Immature natural killer cell (primary cell): ENCODE measurements at places on chromosomes 5 and 9. TPM values are rescaled to one million over a fixed set of nuclear protein-coding genes. Genes with fewer than 3 reads are reported as not detected.

- H3K27me3 ChIP-seq = peaks cover 3% of the 10 kb centered on the region
- no peaks in the 10 kb centered on the region for H3K4me1 ChIP-seq
- H3K4me3 ChIP-seq = no peak overlapping the region
- DNase-seq = no peak
- no peak overlapping the region for H3K27ac ChIP-seq
- H3K36me3 ChIP-seq = peaks cover 4% of the 10 kb centered on the region
Measured at GRCh38 chr9:93677641-93678136, 101.3 kb downstream of the PHF2 start.

DNA sequence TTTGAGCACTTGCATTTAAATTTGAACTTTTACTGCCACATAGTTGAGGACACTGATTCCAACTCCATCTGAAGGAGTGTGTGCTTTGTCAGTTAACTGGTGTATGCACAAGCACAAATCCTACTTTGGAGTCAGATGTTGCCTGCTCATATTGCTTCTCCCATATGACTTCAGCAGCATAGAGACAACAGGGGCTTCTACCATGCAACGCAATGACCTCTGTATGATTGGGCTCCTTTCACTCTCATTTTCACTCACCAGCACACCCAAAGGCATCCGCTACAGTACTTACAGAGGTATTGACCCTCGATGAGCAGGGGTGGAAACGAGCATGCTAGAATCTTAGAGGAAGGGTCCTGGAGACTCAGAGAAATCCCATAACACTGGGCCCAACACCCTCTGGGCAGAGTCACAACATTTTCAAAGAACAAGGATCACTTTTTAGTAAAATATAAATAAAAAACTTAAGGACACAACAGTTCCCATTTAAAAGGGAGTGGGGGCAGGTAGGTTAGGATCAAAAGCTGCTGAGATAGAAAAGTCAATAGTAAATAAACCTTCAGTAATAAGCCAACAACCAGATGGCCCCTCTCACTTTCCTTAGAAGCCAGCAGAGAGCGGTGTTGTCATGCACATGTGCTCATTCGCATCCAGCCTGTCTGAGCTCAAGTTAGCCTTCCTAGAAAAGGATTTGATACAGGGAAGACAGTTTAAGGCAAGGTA, 203.8 kb downstream of the SNCAIP start:
- H3K4me1 ChIP-seq = no peaks in the 10 kb centered on the region
- no peak overlapping the region for H3K4me3 ChIP-seq
- no peaks in the 10 kb centered on the region for H3K36me3 ChIP-seq
- no peak for DNase-seq
- H3K27me3 ChIP-seq = no peaks in the 10 kb centered on the region

GRCh38 chr5:171444582-171444981, 25.1 kb downstream of the FGF18 start:
- no peak overlapping the region for H3K27ac ChIP-seq
- H3K4me1 ChIP-seq = no peaks in the 10 kb centered on the region
- no peak for DNase-seq

DNA sequence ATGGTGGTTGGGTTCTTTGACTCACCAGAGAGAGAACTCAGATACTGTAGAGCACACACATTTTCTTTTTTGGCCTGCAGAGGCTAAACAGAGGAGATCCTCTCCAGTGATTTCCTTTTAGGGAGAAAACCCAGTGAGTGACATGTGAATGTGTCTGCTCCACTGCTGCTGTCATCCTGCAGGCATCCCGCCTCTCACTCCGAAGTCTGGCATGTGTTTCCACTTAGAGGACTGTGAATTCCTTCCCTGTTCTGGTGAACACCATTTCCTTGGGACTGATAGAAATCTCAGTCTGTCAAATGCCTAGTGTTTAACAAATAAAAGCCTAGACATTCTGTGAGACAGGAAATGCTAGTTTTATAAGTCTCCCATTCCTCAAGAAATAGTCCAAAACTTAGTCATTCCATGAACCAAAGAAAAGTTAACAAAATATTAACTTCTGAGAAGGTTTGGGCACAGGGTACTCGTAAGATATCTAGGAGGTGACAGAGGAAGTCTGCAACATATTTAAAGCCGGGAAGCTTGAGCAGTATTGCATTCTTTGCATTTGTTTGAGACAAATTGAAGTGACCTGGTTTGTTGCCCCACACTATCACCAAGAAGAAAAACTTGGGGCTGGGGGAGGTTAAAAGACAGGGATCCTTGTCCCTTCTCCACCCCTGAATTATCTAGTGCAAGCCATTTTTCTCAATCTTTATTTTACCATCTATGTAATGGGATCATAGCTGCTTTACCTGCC, 74.9 kb upstream of the NIPAL4 start:
- DNase-seq = no peak
- H3K4me3 ChIP-seq = no peak overlapping the region
- H3K4me1 ChIP-seq = peaks cover 15% of the 10 kb centered on the region
- peaks cover 8% of the 10 kb centered on the region for H3K27me3 ChIP-seq
- peak overlapping the region; percentile 74 for H3K27ac ChIP-seq

GRCh38 chr5:91288118-91288916, 94.8 kb downstream of the ARRDC3 start:
- DNase-seq = no peak
- peaks cover 7% of the 10 kb centered on the region for H3K4me1 ChIP-seq
- peaks cover 5% of the 10 kb centered on the region for H3K36me3 ChIP-seq
- no peak overlapping the region for H3K4me3 ChIP-seq

DNA sequence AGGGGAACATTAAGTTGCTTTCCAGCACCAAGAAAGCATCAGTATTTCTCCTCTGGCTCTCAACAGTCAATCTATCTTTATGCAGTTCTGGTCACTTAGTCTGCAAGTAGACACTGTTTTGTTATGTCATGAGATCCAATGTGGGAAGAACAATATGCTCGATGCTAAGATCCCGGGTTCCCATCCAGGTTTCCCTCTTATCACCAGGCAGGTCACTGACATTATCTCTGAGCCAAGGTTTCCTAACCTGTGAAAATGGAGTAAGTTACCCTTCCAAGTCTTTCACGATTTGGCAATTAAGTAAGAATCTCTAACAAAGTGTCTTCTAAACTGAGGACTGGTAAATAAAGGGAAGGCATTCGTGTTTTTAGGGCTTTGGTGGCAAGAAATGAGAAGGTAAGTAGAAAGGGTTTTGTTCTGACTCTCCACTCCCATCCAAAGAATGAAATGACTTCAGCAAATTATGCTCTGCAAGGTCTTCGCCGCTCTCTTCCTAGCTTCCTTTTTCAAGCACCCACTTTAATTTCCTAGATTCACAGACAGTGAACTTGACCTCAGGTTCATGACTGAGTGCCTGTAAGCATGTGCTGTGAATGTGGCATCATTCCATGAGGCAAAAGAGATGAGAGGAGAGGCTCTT, 86.4 kb downstream of the DCP2 start:
- no peak overlapping the region for H3K27ac ChIP-seq
- peaks cover 12% of the 10 kb centered on the region for H3K4me1 ChIP-seq
- H3K36me3 ChIP-seq = no peaks in the 10 kb centered on the region

- H3K36me3 ChIP-seq = no peaks in the 10 kb centered on the region
- no peaks in the 10 kb centered on the region for H3K27me3 ChIP-seq
- H3K27ac ChIP-seq = no peak overlapping the region
- H3K4me1 ChIP-seq = no peaks in the 10 kb centered on the region
Measured at GRCh38 chr5:124156415-124156996, 589.9 kb downstream of the ZNF608 start.

GRCh38 chr5:15463231-15463980, 36.6 kb upstream of the FBXL7 start:
- H3K4me3 ChIP-seq = no peak overlapping the region
- H3K27me3 ChIP-seq = no peaks in the 10 kb centered on the region
- DNase-seq = no peak
- H3K36me3 ChIP-seq = no peaks in the 10 kb centered on the region
- H3K4me1 ChIP-seq = no peaks in the 10 kb centered on the region
- H3K27ac ChIP-seq = no peak overlapping the region

IL7R gene
- polyA plus RNA-seq = 65.6 TPM

MRPL22 gene
- polyA plus RNA-seq = 92.1 TPM

STPG3 gene
- not detected for polyA plus RNA-seq

CAMK2A gene
- polyA plus RNA-seq = not detected

NIM1K gene
- polyA plus RNA-seq = 0.25 TPM

OTP gene
- not detected for polyA plus RNA-seq

GARIN3 gene
- not detected for polyA plus RNA-seq

IFNB1 gene
- not detected for polyA plus RNA-seq

EPB41L4B gene
- not detected for polyA plus RNA-seq
